CD8-positive, alpha-beta memory T cell (primary cell): ENCODE measurements at places on chromosomes 2 and 18. TPM values are rescaled to one million over a fixed set of nuclear protein-coding genes. Genes with fewer than 3 reads are reported as not detected.

The TNS1 gene
- total RNA-seq, result 1.1 TPM

The C2orf80 gene
- not detected for total RNA-seq

The MALT1 gene
- total RNA-seq, result 35.8 TPM

The ARHGAP15 gene
- 41.4 TPM for total RNA-seq

The NAT8 gene
- total RNA-seq, result not detected

The DCDC2C gene
- total RNA-seq, result not detected

The IL18RAP gene
- 4.1 TPM for total RNA-seq

The HAAO gene
- total RNA-seq, result 0.35 TPM

The RND3 gene
- total RNA-seq, result not detected

The IL36B gene
- total RNA-seq, result not detected

The MOB4 gene
- total RNA-seq, result 21.9 TPM

The RGPD3 gene
- total RNA-seq, result 0.18 TPM

The TMX3 gene
- 46.6 TPM for total RNA-seq

The WDR43 gene
- 169 TPM for total RNA-seq

The RNF152 gene
- 0.38 TPM for total RNA-seq

The AKAIN1 gene
- not detected for total RNA-seq

The KLHL41 gene
- 0.27 TPM for total RNA-seq

The CYP26B1 gene
- not detected for total RNA-seq

The TAF1B gene
- total RNA-seq, result 24.3 TPM

The GREB1 gene
- 0.55 TPM for total RNA-seq

The RAB6C gene
- total RNA-seq, result not detected

The LAMA3 gene
- not detected for total RNA-seq
